Spleen (tissue), 13 donors: ENCODE measurements at places on chromosomes 3 and 15. TPM values are rescaled to one million over a fixed set of nuclear protein-coding genes. Genes with fewer than 3 reads are reported as not detected.
A peak's percentile ranks its signal among the peaks of the same experiment; 100 is the strongest.

The LYZL4 gene
- not detected for total RNA-seq

The PLSCR5 gene
- not detected for total RNA-seq

The LINGO1 gene
- total RNA-seq, result 3.4 TPM

The ZXDC gene
- total RNA-seq, result 47.1 TPM

GRCh38 chr15:58518626-58519025, 86.8 kb downstream of the LIPC start:
- no peaks in the 10 kb centered on the region for H3K36me3 ChIP-seq
- no peak for DNase-seq
- peak overlapping the region; percentile 79 for H3K27ac ChIP-seq
- H3K4me3 ChIP-seq, result no peak overlapping the region
- H3K4me1 ChIP-seq, result peaks cover 40% of the 10 kb centered on the region
- no peaks in the 10 kb centered on the region for H3K27me3 ChIP-seq

DNA sequence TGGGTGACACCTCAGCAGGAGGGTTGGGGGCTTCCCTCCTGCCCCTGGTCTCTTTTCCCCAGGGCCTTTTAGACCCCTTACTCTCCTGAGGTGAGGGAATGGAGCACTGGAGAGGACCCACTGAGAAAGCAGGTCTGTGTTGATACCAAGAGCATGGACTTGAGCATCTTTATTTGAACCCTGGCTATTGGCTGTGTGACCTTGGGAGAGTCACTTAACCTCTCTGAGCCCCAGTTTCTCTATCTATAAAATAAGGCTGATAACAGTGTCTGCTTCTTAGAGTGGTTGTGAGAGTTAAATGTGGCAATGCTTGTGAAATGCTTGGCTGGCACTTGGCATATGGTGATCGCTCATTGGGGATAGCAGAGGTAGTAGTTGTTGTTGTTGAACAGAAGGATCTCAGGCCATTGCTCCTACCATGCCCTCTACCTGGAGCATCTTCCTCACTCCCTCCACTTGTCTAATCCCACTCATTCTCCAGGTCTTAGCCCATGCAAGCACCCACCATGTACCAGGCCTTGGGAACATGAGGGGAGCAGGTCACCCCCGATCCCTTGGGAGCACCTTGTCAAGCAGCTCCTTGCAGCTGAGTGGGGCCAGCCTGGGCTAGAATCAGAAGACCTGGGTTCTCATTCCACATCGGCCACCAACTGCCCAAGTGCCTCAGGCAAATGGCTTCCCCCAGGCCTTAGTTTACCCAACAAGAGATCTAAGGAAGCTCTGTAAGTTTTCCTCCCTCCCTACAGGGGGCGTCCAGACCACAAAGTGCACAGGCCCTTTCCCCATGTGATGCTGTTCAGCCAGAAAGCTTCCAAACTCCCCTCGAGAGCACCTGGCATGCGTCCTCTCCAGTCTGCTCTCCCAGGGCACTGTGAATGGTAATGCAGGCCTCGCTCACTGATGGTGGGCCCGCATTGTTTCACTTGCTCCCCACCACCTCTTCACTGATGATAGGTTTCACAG, 96.7 kb downstream of the LSM3 start:
- DNase-seq, result peak; percentile 55
- H3K36me3 ChIP-seq, result no peaks in the 10 kb centered on the region
- H3K4me1 ChIP-seq, result no peaks in the 10 kb centered on the region

DNA sequence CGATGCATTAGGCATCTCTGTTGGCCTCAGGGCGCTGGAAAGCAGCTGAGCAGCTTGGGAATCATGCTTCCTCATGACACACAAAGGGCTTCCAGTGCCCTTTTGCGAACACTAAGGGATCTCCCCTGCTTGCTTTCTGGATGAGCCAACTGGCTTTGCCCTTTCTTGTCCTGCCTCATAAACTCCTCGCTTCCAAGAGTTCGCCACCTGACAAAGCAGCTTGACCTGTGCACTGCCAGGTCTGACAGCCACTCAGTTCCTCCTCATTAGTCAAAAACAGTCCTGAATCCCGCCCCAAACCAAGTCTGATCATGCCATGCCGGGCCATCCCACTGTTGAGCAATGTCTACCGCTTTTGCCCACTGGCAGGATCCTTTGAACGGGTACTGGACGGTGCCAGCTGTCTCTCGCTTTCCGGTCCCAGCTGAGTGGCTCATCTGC, 265.4 kb upstream of the LYSMD4 start:
- no peaks in the 10 kb centered on the region for H3K36me3 ChIP-seq
- peak; percentile 53 for DNase-seq
- H3K27me3 ChIP-seq, result no peaks in the 10 kb centered on the region
- no peaks in the 10 kb centered on the region for H3K4me1 ChIP-seq
- no peak overlapping the region for H3K4me3 ChIP-seq
- no peak overlapping the region for H3K27ac ChIP-seq

DNA sequence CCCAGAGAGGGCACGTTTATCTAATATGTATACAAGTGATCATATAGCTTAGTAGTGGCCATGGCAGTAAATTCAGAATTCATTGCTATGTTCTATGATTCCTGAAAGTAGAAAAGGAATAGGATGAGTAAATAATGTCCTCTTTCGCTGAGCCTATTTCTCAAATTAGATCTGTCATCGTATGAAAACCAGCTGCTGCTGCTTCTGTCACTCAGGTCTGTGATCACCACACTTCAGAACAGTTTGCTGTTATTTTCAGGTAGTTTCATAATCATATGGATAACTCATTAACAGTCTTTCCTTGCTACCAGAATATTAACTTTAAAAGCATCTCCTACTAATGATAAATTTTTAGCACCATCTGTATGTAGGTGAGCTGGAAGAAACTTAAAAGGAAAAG, 289.1 kb upstream of the AZI2 start:
- H3K4me3 ChIP-seq, result no peak overlapping the region
- no peaks in the 10 kb centered on the region for H3K27me3 ChIP-seq
- H3K36me3 ChIP-seq, result no peaks in the 10 kb centered on the region
- no peak for DNase-seq
- H3K27ac ChIP-seq, result no peak overlapping the region

GRCh38 chr15:88905576-88905975, 7.6 kb downstream of the MFGE8 start:
- no peak overlapping the region for H3K4me3 ChIP-seq
- no peaks in the 10 kb centered on the region for H3K36me3 ChIP-seq
- H3K27me3 ChIP-seq, result no peaks in the 10 kb centered on the region
- no peaks in the 10 kb centered on the region for H3K4me1 ChIP-seq

DNA sequence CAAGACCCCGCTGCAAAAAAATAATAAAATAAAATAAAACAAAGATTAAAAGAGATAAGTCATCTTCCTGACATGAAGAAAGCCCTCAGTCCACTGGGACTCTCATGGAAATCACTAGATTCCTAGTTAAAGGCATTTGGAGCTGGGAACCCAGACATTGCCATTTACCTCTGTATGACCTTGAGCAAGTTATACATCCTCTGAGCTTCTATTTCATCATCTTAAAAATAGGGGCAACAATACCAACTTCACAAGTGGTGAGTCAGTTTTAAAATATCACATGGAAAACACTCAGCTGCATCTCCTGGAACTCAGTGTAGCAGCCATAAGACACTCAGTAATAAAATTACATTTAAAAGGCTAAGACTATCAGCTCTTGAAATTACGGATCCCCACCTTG, 334.8 kb downstream of the ERC2 start:
- H3K27ac ChIP-seq, result no peak overlapping the region
- no peaks in the 10 kb centered on the region for H3K36me3 ChIP-seq
- no peak for DNase-seq
- H3K4me3 ChIP-seq, result no peak overlapping the region
- no peaks in the 10 kb centered on the region for H3K4me1 ChIP-seq

- H3K4me1 ChIP-seq, result peaks cover 36% of the 10 kb centered on the region
- peak overlapping the region; percentile 76 for H3K27ac ChIP-seq
- no peaks in the 10 kb centered on the region for H3K27me3 ChIP-seq
- H3K4me3 ChIP-seq, result peak overlapping the region; percentile 10
- H3K36me3 ChIP-seq, result no peaks in the 10 kb centered on the region
- DNase-seq, result peak; percentile 91
Observed at GRCh38 chr15:66841953-66842681, 140.1 kb downstream of the SMAD6 start.

DNA sequence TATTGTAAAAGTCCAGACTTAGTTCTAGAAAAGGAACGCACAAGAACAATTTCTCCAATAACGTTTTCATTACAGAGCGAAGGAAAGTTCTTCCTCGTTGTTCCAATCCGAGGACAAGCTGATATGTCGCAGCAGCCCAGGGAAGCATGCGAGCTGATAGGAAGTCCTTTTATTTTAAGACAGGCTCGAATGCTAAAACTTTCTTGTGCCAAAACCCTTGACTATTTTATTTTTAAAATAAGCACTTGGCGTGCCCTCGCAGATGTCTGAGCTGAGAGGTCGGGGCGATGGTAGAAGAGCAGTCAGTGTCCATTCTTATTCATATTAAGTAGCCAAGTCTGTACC, 433 bp upstream of the MITF start:
- no peaks in the 10 kb centered on the region for H3K4me1 ChIP-seq
- H3K36me3 ChIP-seq, result no peaks in the 10 kb centered on the region
- H3K4me3 ChIP-seq, result peak overlapping the region; percentile 66
- no peaks in the 10 kb centered on the region for H3K27me3 ChIP-seq

GRCh38 chr15:29889542-29890329, 67.5 kb upstream of the TJP1 start:
- no peaks in the 10 kb centered on the region for H3K36me3 ChIP-seq
- no peak overlapping the region for H3K4me3 ChIP-seq
- no peaks in the 10 kb centered on the region for H3K4me1 ChIP-seq
- no peaks in the 10 kb centered on the region for H3K27me3 ChIP-seq
- H3K27ac ChIP-seq, result no peak overlapping the region

DNA sequence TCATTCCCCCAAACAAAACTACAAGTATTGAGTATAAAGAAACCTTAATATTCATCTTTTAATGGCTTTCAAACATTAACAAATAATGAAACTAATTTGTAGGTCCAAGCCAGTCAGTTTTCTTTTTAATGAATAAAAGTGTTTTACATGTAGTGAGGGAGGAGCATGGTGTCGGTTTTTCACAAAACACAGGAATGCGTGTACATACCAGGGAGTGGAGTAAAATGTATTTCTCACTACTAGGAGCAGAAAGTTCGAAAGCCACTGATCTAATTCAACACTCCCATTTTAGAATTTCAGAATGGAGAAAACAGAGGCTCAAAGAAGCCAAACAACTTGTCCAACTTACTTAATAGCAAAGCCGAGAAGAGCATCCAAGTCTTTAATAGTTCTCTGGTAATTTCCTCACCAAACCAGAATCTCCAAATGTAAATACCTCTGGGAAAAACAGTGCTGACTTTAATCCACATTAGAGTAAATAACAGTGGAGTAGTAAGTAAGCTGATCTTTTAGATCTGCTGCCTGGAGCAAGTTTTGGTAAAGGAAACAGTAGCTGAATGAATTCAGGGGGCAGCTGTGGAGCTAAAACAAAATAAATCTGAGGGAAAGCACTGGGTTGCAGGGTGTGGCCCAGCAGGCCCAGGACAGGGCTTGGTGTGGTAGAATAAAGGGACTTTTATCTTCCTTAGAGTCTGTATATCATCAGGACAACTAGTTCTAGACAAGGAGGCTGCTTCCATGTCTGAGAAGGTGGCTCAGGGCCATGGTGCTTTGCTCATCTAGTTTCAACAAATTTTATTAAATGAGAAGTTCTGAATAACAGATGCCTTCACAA, 7.9 kb downstream of the ANP32A start:
- no peaks in the 10 kb centered on the region for H3K36me3 ChIP-seq
- H3K27ac ChIP-seq, result no peak overlapping the region
- peaks cover 12% of the 10 kb centered on the region for H3K4me1 ChIP-seq
- DNase-seq, result no peak
- no peak overlapping the region for H3K4me3 ChIP-seq

DNA sequence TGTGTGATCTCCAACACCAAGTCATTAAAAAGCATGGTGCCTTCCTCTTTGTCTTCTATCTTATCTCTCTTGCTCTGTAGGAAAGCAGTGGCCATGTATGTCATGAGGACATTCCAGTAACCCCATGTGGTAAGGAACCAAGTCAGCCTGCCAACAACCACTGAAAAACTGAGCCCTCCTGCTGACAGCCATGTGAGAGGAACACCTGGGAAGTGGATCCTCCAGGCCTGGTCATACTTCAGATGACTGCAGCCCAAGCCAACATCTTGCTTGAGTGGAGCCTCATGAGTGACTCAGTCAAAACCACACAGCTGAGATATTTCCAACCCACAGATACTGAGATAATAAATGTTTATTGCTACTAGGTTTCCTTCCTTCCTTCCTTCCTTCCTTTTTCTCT, 597.3 kb downstream of the ZIC1 start:
- DNase-seq, result no peak
- H3K4me3 ChIP-seq, result no peak overlapping the region
- H3K27me3 ChIP-seq, result no peaks in the 10 kb centered on the region
- H3K36me3 ChIP-seq, result no peaks in the 10 kb centered on the region
- H3K27ac ChIP-seq, result no peak overlapping the region

DNA sequence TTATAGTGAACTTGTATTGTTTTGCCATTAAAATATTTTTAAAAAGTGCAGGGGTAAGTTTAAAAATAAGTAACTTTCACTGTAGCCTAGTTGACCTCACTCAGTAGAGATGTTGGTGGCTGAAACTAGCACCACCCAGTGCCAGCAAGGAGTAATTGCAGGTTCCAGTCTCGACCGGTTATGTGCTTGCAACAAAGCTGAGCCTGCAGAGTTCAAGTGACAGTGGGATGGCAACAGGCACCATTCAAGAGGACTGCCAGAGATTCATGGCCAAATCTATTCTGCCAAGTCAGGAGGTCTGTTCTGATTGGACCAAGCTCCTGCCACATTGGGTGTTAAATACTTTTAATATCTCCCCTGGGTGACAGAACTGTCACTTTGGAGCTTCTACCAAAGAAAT, 2.7 kb downstream of the ADAMTS7 start:
- peaks cover 48% of the 10 kb centered on the region for H3K27me3 ChIP-seq
- peaks cover 26% of the 10 kb centered on the region for H3K4me1 ChIP-seq
- DNase-seq, result no peak
- no peaks in the 10 kb centered on the region for H3K36me3 ChIP-seq
- H3K4me3 ChIP-seq, result no peak overlapping the region

- H3K36me3 ChIP-seq, result no peaks in the 10 kb centered on the region
- H3K4me3 ChIP-seq, result no peak overlapping the region
- H3K27me3 ChIP-seq, result no peaks in the 10 kb centered on the region
Observed at GRCh38 chr3:43273416-43273815, 12.9 kb upstream of the SNRK start.

- no peaks in the 10 kb centered on the region for H3K27me3 ChIP-seq
- peak; percentile 66 for DNase-seq
- H3K4me1 ChIP-seq, result no peaks in the 10 kb centered on the region
Observed at GRCh38 chr15:54462511-54462913, 484.3 kb downstream of the UNC13C start.

DNA sequence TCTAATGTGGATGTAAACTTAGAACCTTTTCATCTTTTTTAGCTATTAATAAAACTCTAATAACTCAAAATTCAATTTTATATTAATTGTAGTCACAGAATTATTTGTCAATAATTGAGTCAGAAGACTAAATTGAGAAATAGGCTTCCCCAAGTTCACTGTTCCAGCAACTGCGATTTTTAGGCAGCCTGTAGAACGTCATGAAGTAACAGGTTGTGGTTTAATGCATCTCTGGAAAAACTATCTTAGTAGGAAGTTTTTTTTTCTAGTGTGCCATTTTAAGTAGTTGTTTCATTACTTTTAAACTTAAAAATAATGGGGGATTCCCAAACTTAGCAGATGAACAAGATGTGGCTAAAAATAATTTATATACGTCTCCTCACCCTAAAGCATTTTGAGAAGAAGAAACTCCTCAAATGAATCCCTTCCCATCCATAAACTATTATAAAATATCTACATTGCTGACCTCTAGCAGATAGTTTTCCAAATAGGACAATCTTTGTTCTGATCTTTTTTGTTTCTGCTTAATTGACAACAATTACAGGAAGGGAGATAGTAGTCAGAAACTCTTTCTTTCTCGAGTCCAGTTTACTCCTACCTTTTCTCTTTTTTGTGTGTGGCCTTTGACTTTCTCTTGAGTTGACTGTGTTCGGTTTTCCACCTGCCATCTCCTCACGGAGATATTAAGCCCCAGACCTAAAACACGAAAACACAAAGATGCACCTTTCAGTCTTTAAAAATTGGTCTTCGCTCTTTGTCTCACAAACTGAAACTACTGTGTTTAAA, 43.1 kb downstream of the LRCH3 start:
- no peak overlapping the region for H3K4me3 ChIP-seq
- DNase-seq, result no peak
- no peaks in the 10 kb centered on the region for H3K4me1 ChIP-seq
